ENCODE measurements at places on chromosomes 7 and 10.

DNA sequence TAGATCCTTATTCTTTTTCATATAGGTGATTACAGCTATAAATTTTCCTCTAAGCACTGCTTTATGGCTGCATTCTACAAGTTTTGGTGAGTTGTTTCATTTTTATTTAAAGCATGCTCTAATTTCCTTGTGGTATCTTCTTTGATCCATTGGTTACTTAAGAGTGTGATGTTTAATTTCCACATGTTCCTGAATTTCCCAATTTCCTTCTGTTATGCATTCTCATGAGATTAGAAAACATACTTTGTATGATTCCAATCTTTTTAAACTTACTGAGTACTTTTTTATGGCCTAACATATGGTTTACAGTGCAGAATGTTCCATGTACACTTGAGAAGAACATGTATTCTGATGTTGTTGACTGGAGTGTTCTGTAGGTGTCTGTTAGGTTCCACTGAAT lies 53.4 kb downstream of the MYL10 start:
- DNase-seq = no peak

- no peak for DNase-seq
Observed at GRCh38 chr10:101054351-101054750, 7.4 kb upstream of the KAZALD1 start.

GRCh38 chr7:90709501-90710465 lies 113.7 kb downstream of the CDK14 start:
- DNase-seq = no peak

DNA sequence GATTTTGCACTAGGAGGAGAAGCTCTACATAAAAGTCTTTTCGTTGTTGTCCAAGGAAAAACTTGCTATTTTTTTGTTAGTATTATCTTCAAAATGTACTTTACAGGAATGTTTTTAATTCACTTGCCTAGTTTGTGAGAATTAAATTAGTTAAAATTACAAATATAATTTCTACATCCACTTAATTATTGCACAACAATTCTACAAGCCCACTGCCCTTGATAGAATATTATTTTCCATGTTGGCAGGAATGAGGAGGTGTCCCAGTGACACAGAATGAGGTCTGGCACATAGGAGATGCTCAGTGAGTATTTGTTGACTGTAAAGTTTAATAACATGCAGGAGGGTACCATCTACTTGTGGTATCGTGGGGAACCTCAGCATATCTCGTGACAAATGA lies 255.4 kb downstream of the SDHAF3 start:
- no peak for DNase-seq

GRCh38 chr7:66558660-66559465 lies 69.8 kb upstream of the KCTD7 start:
- no peak for DNase-seq

DNA sequence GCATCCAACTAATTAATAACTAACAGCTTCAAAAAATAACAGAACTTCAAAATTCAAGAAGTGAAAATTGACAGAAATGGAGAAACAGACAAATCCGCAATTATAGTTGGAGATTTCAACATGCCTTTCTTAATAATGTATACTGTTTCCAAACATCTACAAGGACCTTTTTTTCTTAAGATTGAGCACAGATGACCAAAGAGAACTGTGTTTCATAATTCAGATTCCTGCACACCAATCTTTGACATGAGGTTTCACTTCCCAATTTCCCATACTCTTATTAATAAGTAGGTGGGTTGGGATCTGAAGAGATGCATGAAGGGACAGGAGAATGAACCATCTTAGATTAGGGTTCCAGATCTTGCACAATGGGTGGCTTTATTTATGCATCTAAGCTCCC lies 24.9 kb upstream of the GIMAP7 start:
- DNase-seq = no peak

DNA sequence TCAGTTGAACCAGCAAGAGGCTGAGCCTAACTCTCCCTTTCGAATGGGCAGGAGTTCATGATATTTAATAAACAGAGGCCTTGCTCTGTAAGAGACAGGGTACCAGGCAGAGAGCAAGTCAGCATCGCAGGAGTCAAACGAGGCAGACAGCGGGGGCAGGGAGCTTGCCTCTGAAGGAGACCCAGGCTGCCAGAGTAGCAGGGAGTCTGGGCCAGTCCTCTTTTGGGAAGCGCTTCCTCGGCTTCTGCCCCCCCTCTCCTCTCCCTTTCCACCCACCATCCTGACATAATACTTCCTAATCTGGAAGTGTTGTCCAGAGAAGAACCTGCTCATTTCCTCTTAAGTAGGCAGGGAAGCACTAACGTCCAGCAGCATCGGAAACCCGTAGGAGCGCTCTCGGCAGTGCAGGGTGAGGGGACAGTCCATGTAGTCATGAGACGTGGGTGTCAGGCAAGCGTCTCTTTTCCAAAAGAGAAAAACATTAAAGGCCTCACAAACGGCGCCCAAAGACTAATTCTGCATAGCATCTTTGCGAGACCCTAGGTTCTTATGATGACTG lies 171.1 kb downstream of the EGFR start:
- no peak for DNase-seq

GRCh38 chr7:27693794-27694193 lies 31.1 kb upstream of the HIBADH start:
- DNase-seq = no peak

- no peak for DNase-seq
Observed at GRCh38 chr10:18572959-18573561, 78.3 kb downstream of the NSUN6 start.

- no peak for DNase-seq
Observed at GRCh38 chr10:130935128-130935439, 376.4 kb downstream of the TCERG1L start.

- no peak for DNase-seq
Observed at GRCh38 chr7:140983802-140984201, 30.9 kb downstream of the MRPS33 start.

DNA sequence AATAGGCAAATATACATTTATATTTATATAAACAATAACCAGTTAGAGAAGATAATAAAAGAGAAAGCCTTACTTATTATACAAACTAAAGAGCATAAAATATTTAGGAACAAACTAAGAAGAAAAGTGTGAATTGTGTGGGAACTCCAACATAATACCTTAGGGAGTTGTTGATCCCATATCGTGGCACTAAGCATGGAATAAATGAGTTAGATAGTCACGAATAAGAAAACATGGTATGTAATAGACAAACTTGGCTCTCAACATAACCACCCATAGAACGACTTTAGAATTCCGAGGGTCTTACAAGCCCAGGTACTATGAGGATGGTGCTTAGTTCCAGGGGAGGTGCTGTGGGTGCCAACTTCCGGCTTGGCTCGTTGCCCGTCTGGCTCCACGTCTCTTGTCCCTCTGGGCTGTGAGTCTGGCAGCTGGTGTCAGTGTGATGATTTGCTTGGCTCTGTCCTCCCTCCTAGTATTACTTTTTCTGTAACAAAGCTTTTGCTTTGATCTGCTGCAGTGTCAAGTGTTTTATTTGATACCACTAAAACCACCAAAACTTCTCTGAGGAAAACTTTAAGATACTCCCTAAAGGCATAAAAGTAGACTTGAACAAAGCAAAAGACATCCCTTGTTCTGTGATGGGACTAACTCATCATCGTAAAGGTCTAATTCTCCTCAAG lies 9.5 kb upstream of the RBM20 start:
- no peak for DNase-seq

DNA sequence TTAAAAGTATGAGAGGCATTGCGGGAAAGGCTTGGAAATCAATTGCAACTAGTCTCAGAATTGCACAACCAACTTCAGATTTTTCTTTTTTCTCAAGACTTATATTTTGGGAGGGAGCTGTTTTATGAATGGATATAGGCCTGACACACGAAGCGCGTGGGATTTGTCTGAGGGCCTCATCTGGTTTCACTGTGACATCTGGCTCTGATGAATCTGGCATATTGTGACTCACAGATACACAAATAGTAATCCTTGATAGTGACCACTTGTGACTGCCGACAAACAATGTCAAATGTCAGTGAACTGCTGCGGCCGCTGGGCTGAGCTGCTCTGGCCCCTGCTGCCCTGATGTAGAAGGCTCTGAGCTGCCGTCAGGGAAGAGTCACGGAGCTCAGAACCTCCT lies 655.1 kb downstream of the INHBA start:
- DNase-seq = no peak

- DNase-seq = no peak
Observed at GRCh38 chr10:70476249-70477035, 2.1 kb upstream of the PALD1 start.

DNA sequence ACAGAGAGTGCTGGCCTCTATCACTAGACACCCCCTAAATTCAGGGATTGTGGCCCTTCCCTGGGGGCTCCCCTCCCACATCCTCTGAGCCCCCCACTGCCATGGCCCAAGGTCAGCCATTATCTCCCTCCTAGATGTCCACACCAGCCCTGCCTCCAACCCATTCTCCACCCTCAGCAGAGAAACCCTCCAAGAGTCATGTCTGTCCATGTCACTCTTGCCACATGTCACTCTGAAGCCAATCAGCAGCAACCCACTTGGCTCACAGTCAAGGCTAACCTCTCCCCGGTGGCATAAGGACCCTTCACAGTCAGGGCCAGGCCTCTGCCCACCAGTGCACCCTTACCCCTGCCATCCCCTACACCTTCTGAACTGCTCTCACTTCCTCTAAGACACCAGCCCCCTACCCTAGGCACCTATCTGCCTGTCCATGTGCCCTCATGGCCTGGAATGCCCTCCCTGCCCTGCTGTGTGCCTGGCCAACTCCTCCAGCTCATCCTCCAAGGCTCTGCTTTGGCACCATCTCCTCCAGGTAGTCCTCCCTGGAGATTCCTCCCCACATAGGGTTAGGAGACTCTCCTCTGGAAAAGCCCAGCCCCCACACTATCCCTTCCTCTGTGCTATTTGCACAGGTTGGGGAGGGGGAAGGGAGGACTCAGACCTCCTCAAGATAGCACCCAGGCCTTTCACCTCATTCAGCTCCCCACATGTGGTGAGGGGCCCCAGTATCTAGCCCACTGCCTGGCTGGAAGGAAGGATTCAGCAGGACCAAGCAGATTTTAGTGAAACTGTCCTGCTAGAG lies 83.7 kb downstream of the GRID1 start:
- DNase-seq = no peak
